ENCODE measurements at places on chromosomes 2 and 18.

- no peak for DNase-seq
Measured at GRCh38 chr2:233708942-233709341, 3.8 kb upstream of the UGT1A5 start.

DNA sequence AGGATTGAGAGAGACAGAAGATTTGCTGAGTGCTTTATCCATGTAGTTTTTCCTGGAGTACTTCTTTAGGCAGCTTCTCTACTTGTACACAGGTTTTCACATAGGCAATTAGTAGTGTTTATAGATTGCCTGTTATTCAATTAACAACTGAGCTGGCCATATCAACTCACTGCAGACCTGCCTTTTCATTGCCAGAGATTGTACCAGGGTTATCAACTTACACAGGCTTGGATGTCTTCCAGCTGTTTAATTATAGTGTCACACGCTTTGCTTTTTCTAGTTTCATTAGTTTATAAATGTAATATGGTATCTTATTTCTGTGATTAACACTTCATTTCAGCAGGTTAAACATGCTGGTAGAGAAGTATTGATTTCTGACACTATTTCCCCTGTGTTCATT, 125.9 kb downstream of the GPD2 start:
- DNase-seq: peak; percentile 21

DNA sequence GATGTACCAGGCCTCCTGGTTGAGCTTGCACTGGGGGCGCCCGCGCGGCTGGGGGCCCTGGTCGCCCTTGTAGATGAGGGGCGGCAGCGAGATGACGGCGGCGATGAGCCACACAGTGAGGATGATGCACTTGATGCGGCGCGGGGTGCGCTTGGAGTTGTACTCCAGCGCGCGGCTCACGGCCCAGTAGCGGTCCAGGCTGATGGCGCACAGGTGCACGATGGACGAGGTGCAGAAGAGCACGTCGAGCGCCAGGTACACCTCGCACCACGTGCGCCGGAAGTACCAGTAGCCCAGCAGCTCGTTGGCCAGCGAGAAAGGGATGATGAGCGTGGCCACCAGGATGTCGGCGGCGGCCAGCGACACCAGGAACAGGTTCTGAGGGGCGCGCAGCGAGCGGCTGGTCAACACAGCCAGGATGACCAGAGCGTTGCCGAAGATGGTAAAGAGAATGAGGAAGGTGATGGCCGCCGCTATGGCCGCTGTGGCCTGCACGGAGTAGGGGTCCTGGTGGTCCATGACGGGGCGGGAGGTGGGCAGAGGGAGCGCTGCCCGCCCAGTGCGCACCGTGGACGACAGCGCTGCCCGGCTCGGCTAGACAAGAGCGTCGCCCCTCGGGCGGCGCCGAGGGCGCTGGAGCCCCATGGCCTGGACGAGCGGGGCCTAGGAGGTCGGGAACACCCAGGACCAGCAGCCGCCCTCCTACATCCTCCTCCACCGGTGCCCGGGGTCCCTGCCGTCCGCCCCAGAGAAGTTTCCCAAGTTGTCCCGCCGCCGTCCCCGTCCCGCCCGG, 544 bp downstream of the ADRA2B start:
- no peak for DNase-seq

- DNase-seq: no peak
Measured at GRCh38 chr18:48153613-48154481, 223.4 kb upstream of the SMAD2 start.

DNA sequence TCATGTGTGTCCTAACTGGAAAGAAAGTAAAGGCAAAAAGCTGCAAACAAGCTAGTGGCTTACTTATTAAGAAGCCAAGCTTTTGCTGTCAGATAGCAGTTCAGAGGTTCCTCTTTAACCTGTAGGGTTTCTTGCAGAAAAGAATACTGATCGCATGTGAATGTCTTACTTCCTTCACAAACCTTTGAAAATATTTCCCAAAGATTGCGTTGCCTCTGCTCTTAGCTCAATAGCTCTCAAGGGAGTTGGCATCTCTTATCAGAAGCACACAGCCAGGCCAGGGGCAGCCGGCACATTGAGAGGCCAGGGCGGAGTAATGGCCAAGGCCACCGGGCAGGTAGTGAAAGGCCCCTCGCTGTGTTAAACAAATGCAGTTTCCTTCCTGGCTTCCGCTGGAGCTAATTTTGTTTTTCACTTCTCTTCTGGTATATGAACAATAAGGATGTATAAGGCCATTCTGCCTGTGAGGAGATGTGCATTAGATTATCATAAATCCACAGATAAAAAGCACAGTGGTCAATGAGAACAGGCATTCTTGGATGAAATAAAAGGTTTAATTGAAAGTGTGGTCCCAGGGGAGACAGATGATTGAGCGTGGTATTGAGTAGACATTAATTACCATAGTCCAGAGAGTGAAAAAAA, 542.4 kb upstream of the NRP2 start:
- peak; percentile 31 for DNase-seq

- no peak for DNase-seq
Measured at GRCh38 chr2:9656270-9656766, 25.5 kb upstream of the YWHAQ start.
